ENCODE measurements at places on chromosomes 6 and 20.

DNA sequence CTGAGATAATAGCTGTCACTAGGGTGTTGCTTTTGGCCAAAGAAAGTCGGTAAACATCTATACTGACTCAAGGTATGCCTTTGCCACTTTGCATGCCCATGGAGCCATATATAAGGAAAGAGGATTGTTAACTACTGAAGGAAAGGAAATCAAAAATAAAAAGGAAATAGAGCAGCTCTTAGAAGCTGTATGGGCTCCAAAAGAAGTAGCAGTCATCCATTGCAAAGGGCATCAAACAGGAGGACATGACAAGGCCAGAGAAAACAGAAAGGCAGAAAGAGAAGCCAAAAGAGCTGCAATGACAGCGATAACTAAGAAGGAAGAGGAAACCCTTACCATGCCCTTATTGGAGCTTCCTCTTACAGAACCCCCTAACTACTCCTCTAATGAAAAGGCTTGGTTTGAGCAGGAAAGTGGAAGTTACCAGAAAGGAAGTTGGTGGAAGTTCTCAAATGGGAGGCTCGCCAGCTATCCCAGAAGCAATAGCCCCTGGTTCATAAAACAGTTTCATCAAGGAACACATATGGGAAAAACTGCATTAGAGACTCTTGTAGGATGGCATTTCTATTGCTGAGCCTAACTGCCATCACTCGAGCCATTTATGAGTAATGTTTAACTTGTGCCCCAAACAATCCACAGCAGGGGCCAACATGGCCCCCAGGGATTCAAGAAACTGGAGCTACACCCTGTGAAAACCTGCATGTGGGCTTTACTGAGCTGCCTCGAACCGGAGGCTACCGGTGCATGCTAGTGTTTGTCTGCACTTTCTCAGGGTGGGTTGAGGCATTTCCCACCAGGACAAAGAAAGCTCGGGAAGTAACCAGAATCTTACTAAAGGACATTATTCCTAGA is 7.0 kb downstream of the IL22RA2 start:
- peaks cover 16% of the 10 kb centered on the region for H3K4me1 ChIP-seq
- H3K27me3 ChIP-seq: peaks cover 19% of the 10 kb centered on the region
- DNase-seq: no peak
- no peaks in the 10 kb centered on the region for H3K36me3 ChIP-seq
- H3K27ac ChIP-seq: no peak overlapping the region

DNA sequence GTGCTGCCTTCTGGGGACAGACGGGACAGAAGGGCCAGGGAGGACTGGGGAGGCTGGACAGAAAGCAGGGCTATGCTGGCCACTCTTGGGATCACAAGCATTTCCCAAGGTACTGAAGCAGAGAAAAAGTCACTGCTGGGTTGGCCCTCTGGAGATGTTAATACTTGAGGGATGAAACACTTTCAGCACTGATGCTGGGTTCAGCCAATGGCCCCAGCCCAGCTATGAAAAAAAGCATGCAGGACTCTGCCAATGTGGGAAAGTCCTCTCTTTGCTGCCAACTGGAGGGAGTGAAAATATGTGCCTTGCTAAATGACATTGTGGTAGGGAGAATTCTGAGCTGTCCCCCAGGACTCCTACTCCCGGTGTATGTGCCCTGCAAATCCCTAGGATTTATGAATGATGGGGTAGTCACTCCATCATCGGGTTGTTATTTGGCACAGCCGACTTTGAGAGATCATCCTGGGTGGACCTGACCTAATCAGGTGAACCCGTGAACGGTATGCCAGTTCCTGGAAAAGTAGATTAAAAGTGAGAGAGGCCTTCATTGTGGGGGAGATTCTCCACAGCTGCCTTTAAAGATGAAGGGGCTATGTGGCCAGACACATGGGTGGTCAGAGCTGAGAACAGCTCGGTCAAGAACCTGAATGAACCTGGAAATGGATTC is 119.9 kb upstream of the TRAF3IP2 start:
- peaks cover 77% of the 10 kb centered on the region for H3K4me1 ChIP-seq
- H3K4me3 ChIP-seq: no peak overlapping the region
- peaks cover 79% of the 10 kb centered on the region for H3K36me3 ChIP-seq
- peak overlapping the region; percentile 79 for H3K27ac ChIP-seq
- no peaks in the 10 kb centered on the region for H3K27me3 ChIP-seq

DNA sequence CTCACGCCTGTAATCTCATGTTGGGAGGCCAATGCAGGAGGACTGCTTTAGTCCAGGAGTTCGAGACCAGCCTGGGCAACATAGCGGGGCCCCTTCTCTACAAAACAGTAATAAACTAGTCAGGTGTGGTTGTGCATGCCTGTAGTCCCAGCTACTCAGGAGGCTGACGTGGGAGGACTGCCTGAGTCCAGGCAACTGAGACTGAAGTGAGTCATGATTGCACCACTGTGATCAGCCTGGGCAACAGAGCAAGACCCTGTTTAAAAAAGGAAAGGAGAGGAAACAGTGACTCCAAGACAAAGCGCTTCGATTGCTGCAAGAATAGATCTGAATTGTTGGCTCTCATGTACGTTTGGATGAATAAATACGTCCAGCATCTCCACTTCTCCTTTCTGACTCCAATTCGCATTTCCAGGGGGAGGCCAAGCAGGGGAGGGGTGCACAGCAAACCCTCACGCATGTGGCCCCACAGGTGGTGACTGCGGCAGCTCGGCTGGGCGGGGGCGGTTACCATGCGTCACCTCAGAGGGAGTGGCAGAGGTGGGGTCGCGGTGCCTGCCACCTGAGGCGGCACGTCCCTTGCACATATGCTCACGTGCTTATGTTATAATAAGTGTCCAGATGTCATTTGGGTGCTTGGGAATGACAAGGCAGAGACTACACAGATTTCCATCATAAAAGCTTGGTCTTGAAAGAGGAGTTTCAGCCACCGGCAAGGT is 95.1 kb upstream of the MPC1 start:
- H3K27ac ChIP-seq: no peak overlapping the region
- no peaks in the 10 kb centered on the region for H3K4me1 ChIP-seq
- H3K4me3 ChIP-seq: no peak overlapping the region
- no peak for DNase-seq
- H3K36me3 ChIP-seq: no peaks in the 10 kb centered on the region

GRCh38 chr20:58784321-58785074 is 66.2 kb downstream of the GNAS-AS1 start:
- no peak overlapping the region for H3K27ac ChIP-seq
- H3K4me1 ChIP-seq: no peaks in the 10 kb centered on the region
- no peaks in the 10 kb centered on the region for H3K36me3 ChIP-seq
- peaks cover 26% of the 10 kb centered on the region for H3K27me3 ChIP-seq
- H3K4me3 ChIP-seq: no peak overlapping the region

DNA sequence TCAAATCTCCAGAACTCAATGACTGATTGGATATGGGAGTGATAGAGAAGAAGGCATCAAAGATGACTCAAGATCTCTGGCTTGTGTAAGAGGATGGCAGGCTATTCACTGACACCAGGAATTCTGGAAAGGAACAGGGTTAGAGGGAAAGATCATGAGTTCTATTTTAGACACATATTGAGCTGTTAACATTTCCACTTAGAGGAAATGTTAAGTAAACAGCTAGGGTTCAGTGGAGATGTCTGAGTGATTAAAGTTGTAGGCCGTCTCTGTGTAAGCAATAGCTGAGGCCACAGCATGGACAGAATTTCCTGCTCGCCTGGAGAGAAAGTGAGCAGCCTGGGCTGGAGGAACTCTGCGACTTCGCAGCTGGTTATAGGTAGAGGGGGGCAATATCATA is 21.0 kb downstream of the ZC3H12D start:
- peaks cover 24% of the 10 kb centered on the region for H3K4me1 ChIP-seq
- DNase-seq: no peak
- no peaks in the 10 kb centered on the region for H3K27me3 ChIP-seq
- peaks cover 43% of the 10 kb centered on the region for H3K36me3 ChIP-seq
- no peak overlapping the region for H3K4me3 ChIP-seq

DNA sequence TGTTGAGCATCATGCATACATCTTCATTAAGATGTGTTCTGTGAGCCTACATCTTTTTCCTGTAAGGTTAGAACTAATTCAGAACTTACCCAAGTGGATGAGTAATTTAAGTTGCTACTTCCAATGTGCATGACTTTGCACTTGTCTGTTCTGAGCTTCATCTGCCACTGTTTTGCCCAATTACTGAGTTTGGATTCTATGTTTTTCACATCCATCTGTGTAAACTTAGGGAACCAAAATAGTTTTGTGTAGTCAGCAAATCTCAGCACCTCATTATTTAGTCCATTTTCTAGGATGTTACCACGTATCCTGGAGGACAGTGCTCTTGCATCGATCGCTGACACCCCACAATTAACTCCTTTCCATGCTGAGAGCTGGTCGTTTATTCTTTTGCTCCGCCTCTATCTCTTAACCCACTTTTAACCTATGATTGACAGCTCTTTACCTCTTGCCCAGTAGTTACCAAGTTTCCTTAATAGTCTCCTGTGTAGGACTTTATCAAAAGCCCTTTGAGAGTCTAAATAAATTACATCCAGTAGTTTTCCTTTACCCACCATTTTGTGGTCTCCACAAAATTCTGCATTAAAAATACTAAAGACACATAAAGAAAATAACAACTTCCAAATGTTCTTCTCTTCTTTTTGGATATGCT is 44.2 kb upstream of the CITED2 start:
- no peaks in the 10 kb centered on the region for H3K4me1 ChIP-seq
- no peak overlapping the region for H3K4me3 ChIP-seq
- no peak overlapping the region for H3K27ac ChIP-seq
- DNase-seq: no peak
- H3K36me3 ChIP-seq: no peaks in the 10 kb centered on the region
- peaks cover 9% of the 10 kb centered on the region for H3K27me3 ChIP-seq

GRCh38 chr6:151652325-151652724 is 155.2 kb upstream of the ESR1 start:
- DNase-seq: no peak
- H3K27ac ChIP-seq: no peak overlapping the region
- H3K36me3 ChIP-seq: peaks cover 1% of the 10 kb centered on the region

- no peaks in the 10 kb centered on the region for H3K4me1 ChIP-seq
- no peaks in the 10 kb centered on the region for H3K36me3 ChIP-seq
- no peak for DNase-seq
Measured at GRCh38 chr20:6533351-6533750, 234.1 kb upstream of the BMP2 start.

DNA sequence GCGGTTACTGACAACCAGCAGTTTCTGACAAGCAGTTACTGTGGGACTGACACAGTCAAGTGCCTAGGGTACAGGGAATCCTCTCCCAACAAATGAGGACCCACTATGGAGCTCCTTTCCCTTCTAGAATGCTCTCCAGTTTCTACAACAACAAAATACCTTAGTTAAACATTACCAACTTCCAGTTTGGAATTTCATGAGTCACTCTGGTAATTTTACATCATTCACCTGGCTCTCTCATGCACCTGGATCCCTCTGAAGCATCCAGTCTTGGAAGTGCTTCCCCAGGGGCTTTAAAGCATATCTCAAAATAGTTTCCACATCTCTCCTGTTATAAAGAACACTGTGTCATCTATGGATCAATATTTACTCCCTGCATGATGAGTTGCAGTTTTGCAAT is 286.7 kb upstream of the SPTLC3 start:
- H3K4me1 ChIP-seq: no peaks in the 10 kb centered on the region
- H3K27ac ChIP-seq: no peak overlapping the region
- H3K36me3 ChIP-seq: no peaks in the 10 kb centered on the region
- no peak for DNase-seq
- no peak overlapping the region for H3K4me3 ChIP-seq
- no peaks in the 10 kb centered on the region for H3K27me3 ChIP-seq

DNA sequence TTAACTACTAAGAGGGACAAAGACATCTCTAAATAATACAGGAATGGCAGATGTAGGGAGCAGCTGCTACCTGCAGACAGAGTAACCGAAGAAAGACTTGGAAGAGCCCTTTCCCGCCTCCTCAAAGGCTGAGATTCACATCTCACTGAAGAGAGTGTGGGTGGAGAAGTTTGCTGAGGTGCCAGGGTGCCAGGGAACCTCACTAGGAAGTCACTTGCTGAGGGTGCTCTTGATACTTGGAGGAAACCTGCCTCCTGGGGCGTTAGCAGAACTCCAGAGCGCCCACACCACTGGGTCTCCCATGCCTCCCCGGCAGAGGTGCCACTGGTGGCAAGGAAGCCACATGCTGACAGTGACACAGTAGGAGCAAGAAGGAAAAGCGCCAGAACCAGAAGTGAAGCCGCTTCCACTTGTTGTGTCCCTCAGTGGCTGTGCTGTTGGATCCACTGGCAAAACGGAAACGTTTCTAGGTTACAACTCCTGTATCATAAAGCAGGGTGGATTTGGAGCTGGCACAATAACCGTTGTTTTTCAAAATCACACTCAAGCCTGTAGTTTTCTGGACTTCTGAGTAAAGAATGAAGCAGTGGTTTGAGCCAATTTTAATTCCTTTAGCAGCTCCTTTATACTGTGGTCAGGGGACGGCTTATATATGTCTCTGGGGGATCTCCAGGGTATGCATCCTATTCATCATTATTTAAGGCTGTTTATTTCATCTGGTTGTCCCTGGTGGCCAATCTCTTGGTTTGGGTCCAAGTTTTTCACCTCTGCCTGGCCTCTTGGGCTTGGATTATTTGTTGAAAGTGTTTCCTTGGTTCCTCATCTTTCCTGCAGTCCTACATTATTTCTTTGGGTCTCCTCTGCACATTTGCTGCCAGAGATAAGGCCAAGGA is 64.5 kb downstream of the CDC5L start:
- no peak overlapping the region for H3K27ac ChIP-seq
- no peak for DNase-seq
- no peaks in the 10 kb centered on the region for H3K27me3 ChIP-seq
- H3K4me1 ChIP-seq: peaks cover 3% of the 10 kb centered on the region

GRCh38 chr6:157561414-157561790 is 180.4 kb downstream of the ZDHHC14 start:
- H3K36me3 ChIP-seq: no peaks in the 10 kb centered on the region
- H3K27me3 ChIP-seq: no peaks in the 10 kb centered on the region
- peaks cover 35% of the 10 kb centered on the region for H3K4me1 ChIP-seq
- no peak overlapping the region for H3K27ac ChIP-seq
- H3K4me3 ChIP-seq: no peak overlapping the region

DNA sequence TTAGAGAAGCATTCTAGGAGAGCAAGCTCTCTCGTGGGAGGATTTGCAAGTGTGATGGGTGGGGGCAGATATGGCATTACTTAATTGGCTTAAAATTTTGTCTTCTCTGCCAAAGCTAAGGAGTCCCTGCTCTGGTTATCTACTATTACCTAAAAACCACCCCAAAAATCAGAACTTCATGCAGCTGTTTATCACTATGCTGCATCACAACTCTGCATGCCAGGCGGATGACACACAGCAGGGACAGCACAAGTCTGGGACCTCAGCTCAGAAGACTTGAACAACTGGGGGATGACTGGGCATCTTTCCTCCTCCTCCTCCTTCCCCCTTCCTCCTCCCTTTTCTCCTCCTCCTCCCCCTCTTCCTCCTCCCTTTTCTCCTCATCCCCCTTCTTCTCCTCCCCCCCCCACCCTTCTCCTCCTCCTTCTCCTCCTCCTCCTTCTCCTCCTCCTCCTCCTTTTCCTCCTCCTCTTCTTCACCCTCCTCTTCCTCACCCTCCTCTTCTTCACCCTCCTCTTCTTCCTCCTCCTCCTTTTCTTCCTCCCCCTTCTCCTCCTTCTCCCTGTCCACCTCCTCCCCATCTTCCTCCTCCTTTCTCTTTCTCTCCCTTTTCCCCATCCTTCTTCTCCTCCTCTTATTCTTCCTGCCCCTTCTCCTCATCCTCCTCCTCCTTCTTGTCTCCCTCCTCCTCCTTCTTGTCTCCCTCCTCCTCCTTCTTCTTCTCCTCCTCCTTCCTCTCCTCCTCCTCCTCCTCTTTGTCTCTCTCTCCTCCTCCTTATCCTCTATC is 218.6 kb upstream of the PMEPA1 start:
- H3K27ac ChIP-seq: no peak overlapping the region
- H3K36me3 ChIP-seq: peaks cover 5% of the 10 kb centered on the region
- no peak for DNase-seq

GRCh38 chr6:94956910-94957309 is 620.4 kb upstream of the MANEA start:
- no peak overlapping the region for H3K27ac ChIP-seq
- H3K36me3 ChIP-seq: no peaks in the 10 kb centered on the region
- DNase-seq: no peak
- H3K4me1 ChIP-seq: no peaks in the 10 kb centered on the region
